Activated CD8-positive, alpha-beta memory T cell treated with anti-CD3 and anti-CD28 coated beads for 4 hours (primary cell): ENCODE measurements at places on chromosomes 16 and 17.

- DNase-seq, result no peak
Observed at GRCh38 chr17:35338230-35338629, 35.2 kb downstream of the SLFN11 start.

- no peak for DNase-seq
Observed at GRCh38 chr17:10772425-10773380, 31.2 kb downstream of the TMEM238L start.

GRCh38 chr17:76569607-76570279 lies 15.9 kb downstream of the ST6GALNAC2 start:
- DNase-seq, result no peak

DNA sequence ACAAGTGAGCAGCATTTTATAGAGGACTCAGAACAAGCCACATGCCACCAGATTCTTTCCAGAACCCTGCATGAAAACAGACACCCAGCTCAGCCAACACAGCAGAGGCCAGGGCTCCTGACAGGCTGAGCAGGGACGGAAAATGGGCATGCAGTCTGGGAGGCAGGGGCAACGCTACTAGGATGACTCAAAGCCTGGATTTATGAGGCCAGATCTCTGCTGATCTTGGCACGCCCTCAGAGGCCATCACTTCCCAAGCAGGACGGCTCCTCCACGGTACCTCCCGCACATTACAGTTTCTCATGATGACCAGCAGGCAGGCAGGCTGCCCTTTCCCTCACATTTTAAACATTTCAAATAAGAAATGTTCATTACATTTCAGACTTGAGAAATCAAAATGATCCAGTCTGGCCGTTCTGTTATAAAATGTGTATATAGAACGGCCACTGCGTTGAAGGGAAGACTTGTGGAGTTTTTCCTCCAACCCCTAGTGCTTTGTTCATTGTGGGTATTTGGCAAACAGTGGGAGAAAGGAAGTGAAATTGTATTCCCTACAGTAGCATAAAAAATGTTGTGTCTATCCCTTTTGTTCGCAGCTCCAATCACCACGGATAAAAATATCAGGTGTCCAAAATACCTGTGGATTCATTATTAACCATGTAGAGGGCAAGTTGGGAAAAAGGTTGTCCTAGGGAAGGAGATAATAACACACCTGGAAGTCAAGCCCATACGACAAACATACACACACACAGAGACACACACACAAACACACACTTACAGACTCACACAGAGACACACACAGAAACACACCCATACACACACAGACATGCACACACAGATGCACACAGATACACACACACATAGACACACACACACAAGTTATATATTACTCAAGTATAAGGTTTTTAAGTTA lies 64.8 kb upstream of the ADAMTS18 start:
- no peak for DNase-seq

GRCh38 chr16:31371619-31372484 lies 16.9 kb downstream of the ITGAX start:
- DNase-seq, result no peak

GRCh38 chr16:68360956-68361355 lies 50.1 kb downstream of the PRMT7 start:
- DNase-seq, result no peak

DNA sequence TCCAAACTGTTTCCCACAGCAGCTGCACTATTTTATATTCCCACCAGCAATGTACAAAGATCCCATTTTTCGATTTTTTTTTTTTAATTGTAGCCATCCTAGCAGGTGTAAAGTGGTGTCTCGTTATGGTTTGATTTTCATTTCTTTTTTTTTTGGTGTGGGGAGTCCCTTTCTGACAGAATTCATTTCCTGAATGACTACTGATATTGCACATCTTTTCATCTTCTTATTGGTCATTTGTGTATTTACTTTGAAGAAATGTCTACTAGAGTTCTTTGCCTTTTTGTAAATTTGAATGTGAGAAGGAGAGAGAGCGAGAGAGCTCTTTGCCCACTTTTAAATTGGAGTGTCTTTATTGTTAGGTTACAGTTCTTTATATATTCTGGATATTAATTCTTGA lies 14.0 kb downstream of the CYB5B start:
- no peak for DNase-seq

DNA sequence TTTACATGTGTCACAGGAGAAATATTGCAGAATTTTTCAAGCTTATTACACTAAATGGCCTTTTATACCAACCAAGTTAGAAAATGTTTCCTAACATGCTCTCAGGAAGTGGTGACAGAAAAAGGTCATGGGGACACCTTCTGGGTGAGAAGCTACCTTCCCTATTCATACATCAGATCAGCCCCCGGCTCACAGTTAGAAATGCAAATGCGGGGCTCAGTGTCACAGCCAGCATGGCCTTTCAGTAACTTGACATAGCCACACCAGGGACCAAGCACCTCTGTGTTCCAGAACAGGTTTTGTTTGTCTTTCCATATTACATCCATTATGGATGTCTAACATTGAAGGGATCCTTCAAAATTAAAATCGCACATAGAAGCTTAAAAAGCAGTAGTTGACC lies 59.5 kb downstream of the CHD9NB start:
- no peak for DNase-seq

GRCh38 chr17:5034651-5035050 lies 575 bp downstream of the SLC52A1 start:
- no peak for DNase-seq

DNA sequence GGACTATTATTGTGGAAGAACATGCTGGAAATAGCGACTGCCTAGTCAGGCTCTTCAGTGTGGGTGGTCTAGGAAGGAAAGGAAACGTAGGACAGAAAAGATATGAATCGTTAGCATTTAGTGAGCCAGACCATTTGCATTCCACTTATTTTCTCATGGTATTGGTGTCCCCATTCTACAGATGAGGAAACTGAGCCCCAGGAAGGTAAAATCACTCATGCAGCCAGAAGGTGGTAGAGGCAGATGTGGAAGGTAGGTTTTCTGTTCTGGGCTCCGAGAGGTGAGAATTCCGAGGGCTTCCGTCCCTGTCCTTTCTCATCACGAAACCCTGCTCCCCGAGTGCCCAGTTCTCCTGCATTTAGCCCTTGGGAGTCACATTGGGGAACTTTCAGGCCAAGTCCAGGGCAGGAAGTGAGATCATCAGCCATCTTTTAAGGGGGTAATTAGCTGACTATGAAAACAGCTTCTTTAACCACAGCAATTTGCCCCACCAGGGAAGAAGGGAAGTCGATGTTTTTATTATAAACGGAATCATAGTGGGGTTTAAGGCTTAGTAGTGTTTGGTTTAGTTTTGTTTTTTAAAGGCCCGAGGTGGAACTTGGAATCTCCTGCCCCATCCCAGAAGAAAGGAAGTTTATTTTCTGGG lies 110.7 kb upstream of the IRX3 start:
- DNase-seq, result no peak

DNA sequence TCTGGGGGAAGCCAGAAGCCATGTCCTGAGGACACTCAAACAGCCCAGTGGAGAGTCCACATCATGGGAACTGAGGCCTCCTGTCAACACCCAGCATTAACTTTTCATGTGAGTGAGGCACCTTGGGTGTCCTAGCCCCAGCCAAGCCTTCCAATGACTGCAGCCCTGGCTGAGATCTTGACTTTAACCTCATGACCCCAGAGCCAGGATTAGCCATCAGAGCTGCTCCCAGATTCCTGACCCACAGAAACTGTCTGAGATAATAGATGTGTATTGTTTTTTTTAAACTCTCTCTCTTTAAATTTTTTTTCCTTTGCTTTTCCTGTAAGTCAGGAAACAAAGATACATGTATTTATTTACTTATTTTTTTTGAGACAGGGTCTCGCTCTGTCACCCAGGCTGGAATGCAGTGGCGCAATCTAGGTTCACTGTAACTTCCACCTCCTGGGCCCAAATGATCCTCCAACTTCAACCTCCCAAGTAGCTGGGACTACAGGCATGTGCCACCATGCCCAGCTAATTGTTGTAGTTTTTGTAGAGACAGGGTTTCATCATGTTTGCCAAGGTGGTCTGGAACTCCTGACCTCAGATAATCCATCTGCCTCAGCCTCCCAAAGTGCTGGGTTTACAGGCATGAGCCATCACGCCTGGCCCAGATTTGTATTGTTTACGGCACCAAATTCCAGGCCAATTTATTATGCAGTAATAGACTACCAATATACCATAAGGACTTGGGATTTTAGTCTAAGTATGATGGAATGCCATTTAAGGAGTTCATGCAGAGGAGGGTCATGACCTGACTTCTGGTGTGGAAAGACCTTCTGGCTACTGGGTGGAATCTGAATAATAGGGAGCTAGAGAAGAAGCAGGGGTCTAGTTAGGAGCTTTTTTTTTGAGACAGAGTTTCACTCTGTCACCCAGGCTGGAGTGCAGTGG lies 14.0 kb upstream of the TMEM94 start:
- DNase-seq, result no peak

DNA sequence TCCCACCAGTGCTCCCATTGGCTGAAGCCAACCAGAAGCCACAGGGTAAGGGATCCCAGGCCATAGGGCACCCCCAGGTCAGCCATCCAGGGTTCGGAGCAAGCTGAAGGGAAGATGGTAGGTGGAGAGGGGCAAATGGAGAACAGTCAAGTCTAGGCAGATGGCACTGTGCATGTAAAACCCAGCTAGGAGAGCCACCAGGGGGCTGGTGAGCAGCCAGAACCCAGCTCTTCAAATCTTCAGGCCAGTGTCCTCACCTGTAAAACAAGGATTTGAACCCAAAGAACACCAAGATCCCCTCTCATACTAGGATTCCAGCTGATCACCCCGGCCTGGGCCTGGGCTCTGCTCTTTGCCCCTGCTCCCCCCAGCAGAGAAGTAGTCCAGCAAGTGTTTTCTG lies 43.5 kb downstream of the GINS3 start:
- DNase-seq, result no peak

- DNase-seq, result no peak
Observed at GRCh38 chr16:53768167-53768566, 64.2 kb downstream of the FTO start.

DNA sequence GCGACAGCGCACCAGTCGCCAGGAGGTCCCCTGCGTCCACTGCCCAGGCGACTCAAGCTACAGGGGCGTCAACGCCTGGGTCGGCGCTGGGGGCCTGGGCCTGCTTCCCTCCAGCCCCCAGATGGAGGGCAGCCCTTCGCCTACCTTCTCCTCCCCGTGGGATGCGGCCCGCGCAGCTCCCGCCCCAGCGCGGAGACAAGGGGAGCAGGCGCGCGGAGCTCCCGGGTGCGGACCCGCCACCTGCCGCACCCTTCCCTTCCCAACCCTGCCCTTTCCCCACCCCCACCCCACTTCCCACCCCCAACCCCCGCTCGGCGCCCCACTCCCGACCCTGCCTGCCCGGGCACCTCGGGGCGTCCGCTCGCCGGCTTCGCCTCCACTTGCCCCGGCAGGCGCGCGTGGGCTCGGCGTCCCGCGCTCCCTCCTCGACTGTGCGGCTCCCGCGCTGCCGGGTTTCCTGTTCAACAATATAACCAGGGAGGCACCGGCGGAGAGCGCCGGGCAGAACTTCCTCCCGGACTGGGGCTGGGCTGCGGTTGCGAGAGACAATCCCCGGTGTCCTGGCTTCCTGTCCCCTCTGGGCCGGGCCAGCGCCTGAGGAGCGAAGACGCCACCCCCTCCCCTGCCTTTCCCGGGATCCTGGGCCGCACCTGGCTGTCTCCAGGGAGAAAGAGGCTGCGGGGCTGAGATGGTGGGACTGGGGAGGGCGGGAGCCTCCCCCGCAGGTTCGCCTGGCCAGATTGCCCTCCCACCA lies at the start of gene ARHGAP27:
Gene ARHGAP27 (minus strand): TSS at position 466 of the 754 bp plus-strand sequence. CDS start 2,591 bp downstream, outside the sequence.
- DNase-seq, result no peak

DNA sequence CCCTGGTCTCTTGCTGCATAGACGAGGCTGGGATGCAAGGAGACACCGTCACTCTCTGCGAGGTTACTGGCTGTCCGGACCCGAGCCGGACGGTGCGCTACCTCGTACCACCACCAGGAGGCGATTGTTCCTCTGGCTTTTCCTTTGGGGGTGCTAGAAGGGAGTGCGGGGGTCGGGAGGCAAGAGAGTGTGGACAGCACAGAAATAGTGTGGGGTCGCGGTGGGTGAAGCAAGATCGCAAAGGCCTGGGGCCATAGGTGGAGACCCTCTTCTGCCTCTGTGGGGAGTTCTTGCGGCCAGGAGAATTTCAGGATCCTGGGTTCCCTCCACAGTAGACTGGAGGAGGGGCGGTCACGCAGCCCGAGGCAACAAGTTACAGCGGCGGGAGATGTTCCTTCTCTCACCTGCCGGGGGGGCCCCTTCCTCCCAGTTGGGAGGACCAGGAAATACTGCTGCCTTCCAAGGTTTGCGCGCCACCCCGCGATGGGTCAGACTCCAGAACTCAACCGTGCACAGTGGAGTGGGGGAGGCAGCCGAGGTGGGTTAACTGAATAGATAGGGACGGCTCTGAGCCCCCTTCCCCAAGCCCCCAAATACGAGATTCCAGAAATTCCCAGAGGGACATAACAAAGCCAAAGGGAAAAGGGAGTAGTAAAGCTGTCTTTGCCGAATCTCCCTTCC lies 6.9 kb downstream of the PHOSPHO1 start:
- no peak for DNase-seq

GRCh38 chr17:7888184-7888920 lies at the start of gene CHD3:
Gene CHD3, plus strand, starts transcription at chr17:7888789. Its CDS starts 212 bp downstream, at chr17:7889001.
- DNase-seq, result no peak

DNA sequence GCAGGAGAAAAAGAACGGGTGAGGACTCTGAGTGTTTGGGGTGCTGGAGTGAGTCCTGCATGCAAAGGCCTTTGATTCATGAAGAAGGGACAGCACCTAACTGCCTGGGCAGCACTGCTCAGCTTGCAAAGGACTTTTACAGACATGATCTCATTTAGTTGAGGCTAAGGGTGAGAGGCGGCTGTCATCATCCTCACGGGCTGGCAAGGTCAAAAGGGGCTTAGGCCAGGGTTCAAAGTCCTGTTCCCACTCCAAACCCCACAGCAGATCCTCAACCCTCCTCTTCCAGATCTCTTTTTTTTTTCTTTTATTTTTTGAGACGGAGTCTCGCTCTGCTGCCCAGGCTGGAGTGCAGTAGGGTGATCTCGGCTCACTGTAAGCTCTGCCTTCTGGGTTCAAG lies 4.8 kb downstream of the RHBDF2 start:
- no peak for DNase-seq

DNA sequence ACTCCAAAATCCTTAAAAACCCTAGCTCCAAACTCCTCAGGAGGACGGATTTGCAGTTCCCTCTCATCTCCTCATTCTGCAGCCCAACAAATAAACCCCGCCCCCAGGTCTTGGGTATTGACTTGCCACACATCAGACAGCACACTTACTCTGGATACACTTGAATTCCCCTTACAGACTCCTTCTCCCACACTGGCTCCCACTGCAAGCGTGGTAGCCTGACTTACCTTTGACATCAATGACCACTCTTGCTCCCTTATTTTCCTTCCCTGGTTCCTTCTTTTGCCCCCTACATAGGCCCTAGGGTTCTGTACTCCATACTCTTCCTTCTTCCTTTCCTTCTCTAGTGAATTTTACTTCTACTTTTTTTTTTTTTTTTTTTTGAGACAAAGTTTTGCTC lies 7.5 kb downstream of the RFFL start:
- no peak for DNase-seq

GRCh38 chr17:1697681-1698080 lies 12.5 kb downstream of the TLCD2 start:
- no peak for DNase-seq

DNA sequence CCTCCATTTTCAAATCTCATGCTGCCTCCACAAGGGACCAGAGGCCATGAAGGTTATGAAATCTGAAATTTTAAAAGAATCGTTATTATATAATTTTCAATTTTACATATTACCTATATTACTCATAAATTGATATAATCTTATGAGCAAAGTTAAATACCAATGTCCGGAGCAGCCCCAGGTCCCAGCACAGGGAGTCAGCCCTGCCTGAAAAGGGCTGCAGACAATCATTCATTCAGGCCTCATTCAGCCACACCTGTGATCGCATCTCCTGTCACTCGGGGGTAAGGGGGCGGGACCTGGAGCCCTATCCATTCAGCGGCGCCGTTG lies 172.5 kb downstream of the AHSP start:
- no peak for DNase-seq

- DNase-seq, result no peak
Observed at GRCh38 chr16:77960766-77961165, 61.6 kb upstream of the CLEC3A start.
